ENCODE measurements at places on chromosomes 11 and 22. TPM values are rescaled to one million over a fixed set of nuclear protein-coding genes. Genes with fewer than 3 reads are reported as not detected.

Gene SRRD
- 28.3 TPM for total RNA-seq

Gene ABCC8
- 10.9 TPM for total RNA-seq

DNA sequence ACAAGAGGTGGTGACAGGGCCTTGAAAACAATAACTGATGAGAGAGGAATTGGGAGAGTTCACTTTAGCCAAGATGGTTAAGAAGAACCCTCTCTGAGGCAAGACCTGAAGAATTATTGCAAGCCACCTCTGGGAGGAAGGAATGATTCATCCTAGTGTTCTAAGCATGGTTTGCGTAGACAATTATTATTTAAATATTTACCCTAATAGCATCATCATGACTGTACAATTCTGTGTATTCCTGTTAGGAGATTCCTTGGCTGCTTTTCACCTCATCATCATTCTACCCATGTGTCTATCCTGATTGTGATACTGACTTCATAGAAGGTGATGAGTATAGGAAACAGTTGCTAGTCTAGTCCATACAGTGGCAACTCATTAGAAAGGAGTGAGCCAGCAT, 264.4 kb downstream of the DDX10 start:
- no peaks in the 10 kb centered on the region for H3K27me3 ChIP-seq
- no peak overlapping the region for H3K4me3 ChIP-seq
- no peaks in the 10 kb centered on the region for H3K36me3 ChIP-seq
- no peak overlapping the region for H3K27ac ChIP-seq
- DNase-seq = no peak

Gene NXPE4
- not detected for total RNA-seq

- DNase-seq = no peak
- H3K4me1 ChIP-seq = peaks cover 28% of the 10 kb centered on the region
- no peak overlapping the region for H3K4me3 ChIP-seq
- H3K27ac ChIP-seq = no peak overlapping the region
Observed at GRCh38 chr11:35484435-35484834, 41.0 kb downstream of the PAMR1 start.

- no peaks in the 10 kb centered on the region for H3K4me1 ChIP-seq
- no peak overlapping the region for H3K4me3 ChIP-seq
- H3K27me3 ChIP-seq = no peaks in the 10 kb centered on the region
- DNase-seq = no peak
- H3K27ac ChIP-seq = no peak overlapping the region
- H3K36me3 ChIP-seq = no peaks in the 10 kb centered on the region
Observed at GRCh38 chr11:124233376-124233775, 7.5 kb upstream of the OR8G1 start.

GRCh38 chr22:42562279-42562678, 8.5 kb downstream of the SERHL2 start:
- H3K27ac ChIP-seq = no peak overlapping the region
- peaks cover 19% of the 10 kb centered on the region for H3K4me1 ChIP-seq
- DNase-seq = no peak
- no peak overlapping the region for H3K4me3 ChIP-seq
- H3K27me3 ChIP-seq = no peaks in the 10 kb centered on the region

GRCh38 chr11:75481223-75481921, 44.4 kb downstream of the GDPD5 start:
- H3K4me3 ChIP-seq = no peak overlapping the region
- H3K36me3 ChIP-seq = no peaks in the 10 kb centered on the region

GRCh38 chr11:15947681-15948648, 408.4 kb downstream of the SOX6 start:
- no peak for DNase-seq
- H3K36me3 ChIP-seq = no peaks in the 10 kb centered on the region
- H3K27ac ChIP-seq = no peak overlapping the region
- no peaks in the 10 kb centered on the region for H3K4me1 ChIP-seq
- no peak overlapping the region for H3K4me3 ChIP-seq

DNA sequence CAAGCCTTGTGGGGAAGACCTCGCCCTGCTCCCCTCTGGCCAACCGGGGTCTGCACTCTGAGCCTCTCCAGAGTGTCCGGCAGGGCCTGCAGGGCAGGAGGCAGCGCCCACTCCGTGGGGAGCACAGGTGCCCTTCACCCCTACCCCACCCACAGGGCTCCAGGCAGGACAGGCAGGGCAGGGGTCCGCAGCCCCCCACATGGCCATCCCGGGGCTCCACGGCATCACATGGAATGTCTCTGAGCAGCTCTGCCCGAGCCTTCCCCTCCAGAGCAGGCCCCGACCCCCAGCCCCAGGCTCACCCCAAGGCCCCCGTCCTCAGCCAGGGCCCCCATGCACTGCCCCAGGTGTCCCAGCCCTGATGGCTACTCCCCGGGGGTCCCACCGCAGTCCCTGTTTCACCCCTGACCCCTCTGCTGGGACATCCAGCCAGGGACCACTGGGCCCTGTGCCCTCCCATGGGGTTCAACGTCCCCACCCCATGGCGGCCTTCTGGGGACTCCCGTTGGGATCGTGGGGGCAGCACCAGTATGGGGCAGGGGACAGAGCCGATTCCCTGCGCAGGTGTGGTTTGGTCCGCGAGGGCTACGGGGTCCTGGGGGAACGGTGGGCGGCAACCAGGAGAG, 77.7 kb downstream of the BRD1 start:
- H3K4me1 ChIP-seq = no peaks in the 10 kb centered on the region
- H3K4me3 ChIP-seq = no peak overlapping the region
- no peak for DNase-seq
- H3K27me3 ChIP-seq = no peaks in the 10 kb centered on the region

Gene FSHB
- not detected for total RNA-seq

Gene SCGB2A2
- not detected for total RNA-seq
